ENCODE measurements at places on chromosomes 1 and 21.

GRCh38 chr1:60978421-60979357 is 103.7 kb upstream of the NFIA start:
- DNase-seq, result peak; percentile 48

DNA sequence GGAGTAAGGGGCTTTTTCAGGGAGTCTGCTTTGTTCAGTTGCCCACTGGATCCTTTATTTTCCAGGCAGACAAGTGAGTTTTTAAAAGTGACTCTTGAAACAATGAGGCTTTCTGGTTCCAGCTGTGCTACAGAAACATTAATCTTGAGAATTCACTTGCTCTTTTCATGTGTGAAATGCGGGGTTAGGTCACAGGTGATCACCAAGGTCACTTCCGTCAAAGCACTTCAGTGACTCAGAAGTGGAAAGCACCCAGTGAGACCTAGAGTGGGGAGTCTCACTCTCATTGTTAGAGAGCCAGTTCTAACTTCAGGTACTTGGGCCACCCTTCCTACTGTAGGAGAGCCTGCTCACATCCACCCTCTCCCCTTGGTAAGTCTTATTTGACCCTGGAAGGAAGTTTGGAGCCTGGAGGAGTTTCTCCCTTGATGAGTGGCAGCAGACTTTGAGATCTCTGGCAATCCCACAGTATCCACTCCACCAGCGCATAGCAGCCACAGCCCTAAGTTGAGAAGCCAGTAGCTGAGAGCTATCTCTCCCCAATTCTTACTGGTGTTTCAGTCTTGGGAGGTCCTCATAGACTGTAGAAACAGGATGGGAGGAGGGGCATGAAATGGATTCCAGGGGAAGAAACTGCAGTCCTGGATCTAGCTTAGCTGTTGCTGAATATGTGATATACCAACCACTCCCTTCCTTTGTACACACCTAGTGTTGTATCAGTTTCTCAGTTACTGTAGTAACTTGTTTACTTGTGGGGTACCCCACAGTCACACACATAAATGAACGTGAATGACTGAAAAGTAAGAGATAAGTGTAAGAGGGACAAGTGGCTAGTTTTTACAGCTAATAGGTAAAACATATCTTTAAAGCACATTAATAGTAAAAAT is 3.1 kb downstream of the TACSTD2 start:
- no peak for DNase-seq

- no peak for DNase-seq
These were observed 39.0 kb upstream of the ATG4C start for GRCh38 chr1:62744611-62745577.

GRCh38 chr1:115134231-115134630 is 44.9 kb upstream of the TSPAN2 start:
- DNase-seq, result no peak

DNA sequence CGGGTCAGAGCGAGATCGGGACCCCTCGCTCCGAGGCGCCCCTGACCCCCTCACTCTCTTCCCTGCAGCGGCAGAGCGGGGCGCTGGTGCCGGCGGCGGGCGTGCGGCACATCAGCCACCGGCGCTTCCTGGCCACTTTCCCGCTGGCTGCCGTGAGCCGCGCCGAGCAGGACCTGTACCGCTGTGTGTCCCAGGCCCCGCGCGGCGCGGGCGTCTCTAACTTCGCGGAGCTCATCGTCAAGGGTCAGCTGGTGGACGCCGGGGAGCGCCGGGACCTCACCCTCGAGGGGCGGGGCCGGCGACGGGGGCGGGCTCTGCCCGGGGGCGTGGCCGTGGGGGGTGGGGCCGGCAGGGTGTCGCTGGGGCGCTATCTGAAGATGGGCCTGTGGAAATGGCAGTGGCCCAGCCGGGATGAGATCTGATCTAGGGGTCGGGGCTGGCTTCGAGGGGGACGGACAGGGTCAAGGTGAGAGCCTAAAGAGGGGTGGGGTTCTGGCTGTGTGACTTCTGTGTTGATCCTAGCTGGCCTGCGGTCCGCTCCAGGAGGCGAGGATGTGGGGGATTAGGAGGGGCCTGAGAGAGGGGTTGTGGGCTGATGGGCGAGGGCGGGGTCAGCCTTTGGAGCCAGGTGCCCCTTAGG is 23.6 kb downstream of the PTPRU start:
- DNase-seq, result peak; percentile 94

DNA sequence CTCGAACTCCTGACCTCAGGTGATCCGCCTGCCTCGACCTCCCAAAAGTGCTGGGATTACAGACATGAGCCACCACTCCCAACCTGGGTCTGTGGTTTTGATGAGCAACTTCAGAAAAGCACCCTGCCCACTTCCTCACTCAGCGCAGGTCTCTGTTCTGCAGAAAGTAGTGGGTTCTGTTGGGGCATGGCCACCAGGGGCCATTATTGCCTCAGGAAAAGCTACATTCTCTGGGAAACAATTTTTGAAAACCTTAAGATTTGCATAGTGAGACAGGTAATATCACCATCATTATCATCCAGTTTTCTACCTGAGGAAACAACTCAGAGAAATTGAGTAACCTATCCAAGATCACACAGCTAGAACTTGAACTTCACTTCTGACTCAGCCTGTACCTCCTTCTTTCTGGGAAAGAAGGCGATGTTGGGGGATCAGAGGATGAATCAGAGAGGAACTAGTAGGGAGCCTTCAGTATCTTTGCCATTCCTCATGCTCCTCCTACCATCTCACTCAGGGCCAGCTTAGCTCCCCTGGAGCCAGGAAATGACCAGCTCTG is 7.1 kb upstream of the NES start:
- no peak for DNase-seq

- DNase-seq, result no peak
These were observed 5.3 kb downstream of the ADIPOR1 start for GRCh38 chr1:202952818-202953217.

GRCh38 chr1:94111879-94112278 is 9.1 kb downstream of the ABCA4 start:
- DNase-seq, result no peak

- DNase-seq, result no peak
These were observed 38.2 kb upstream of the SLC25A33 start for GRCh38 chr1:9500756-9501754.

- DNase-seq, result peak; percentile 80
These were observed 25.8 kb downstream of the COL18A1 start for GRCh38 chr21:45430521-45431501.

DNA sequence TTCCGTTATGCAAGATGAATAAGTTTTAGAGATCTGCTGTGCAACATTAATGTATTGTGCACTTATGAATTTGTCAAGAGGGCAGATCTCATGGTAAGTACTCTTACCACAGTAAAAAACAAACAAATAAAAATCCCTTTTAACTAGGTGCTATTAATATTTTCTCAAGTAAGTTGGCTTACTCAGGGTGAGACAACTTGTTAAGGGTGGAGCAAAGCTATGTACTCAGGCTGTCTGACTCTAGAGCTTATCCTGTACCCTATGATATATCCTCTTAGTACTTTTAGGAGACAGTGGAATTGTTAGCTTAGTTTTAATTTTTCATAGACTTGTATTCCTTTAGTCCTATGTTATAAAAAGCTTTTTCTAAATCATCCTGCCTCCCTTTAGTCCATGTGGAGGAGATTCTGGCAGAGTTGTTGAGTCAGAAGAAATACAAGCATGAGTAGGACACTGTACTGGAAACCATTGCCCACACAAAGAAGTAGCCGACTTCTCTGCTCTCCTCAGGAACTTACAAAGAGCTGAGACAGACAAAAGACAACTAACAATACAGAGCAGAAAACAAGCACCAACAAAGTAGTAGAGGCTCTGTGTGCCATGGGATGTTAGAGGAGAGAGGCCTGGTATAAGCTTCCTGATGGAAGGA is 49.2 kb downstream of the S1PR1 start:
- DNase-seq, result no peak

DNA sequence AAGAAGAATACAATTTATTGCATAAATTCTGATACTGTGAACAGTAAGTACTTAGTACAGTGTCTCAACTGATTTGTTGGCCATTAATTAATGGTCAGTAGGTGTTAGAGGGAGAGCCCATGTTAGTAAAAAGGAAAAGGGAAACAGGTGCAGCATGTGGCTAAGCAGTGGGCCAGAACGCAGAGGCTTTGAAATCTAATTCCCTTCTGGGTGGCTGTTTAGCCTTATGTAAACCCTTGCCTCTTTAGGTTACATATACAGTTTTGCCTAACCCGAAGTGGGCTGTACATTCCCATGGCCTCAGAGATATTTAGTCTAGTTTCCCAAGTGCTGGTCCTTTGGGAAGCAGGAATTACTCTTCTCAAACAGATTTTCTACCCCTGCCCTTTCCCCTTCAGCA is 43.5 kb upstream of the BCL9 start:
- no peak for DNase-seq

DNA sequence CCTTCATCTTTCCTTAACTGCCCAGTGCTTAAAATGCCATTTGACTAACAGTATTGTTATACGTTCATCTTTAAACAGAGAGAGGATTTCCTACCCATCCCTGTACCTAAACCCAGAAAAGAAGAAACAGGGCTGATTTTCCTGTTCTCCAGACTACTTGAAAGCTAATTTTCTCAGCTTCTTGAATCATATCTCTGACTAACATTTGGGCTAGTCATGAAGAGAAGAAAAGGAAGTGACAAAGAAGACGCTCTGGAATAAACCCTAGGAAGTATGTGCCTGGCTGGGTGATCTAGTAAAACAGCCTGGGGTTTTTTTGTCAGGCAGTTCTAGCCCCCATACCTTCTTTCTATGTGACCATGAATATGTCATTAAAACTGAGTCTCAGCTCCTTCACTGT is 44.8 kb upstream of the SGIP1 start:
- DNase-seq, result no peak

GRCh38 chr1:155002464-155003226 is at the start of gene ZBTB7B:
ZBTB7B (plus strand) TSS chr1:155002802; CDS start chr1:155014661, 11,859 bp downstream.
- no peak for DNase-seq

GRCh38 chr21:38359090-38359489 is 102.3 kb downstream of the KCNJ15 start:
- no peak for DNase-seq

- no peak for DNase-seq
These were observed 73.5 kb downstream of the EPS15 start for GRCh38 chr1:51445351-51446090.

- DNase-seq, result no peak
These were observed 73.5 kb upstream of the RUNX3 start for GRCh38 chr1:25003457-25004190.

DNA sequence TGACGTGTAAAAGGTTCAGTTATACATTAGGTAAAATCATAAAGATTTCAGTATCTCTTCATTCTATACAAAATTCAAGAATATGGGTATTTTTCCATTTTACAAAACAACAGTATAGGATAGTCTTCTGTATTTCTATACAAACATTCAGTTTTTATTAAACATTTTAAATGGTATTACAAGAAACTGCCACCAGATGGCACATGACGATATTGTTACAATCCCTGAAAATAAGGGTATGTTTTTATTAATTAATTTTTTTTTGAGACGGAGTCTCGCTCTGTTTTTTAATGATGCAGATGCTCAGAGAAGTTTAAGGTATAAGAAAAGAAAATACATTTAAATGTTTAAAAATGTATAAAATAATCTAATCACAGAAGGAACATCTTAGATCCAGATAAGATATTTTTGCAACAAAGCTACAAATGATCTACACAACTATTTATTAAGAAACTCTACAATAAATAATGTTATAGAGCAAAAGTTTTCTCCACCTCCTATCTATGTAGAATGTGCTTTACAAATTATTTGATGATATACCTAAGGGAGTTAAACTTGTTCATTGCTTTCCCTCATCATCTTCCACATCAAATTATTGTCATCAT is 23.5 kb upstream of the RSBN1 start:
- DNase-seq, result peak; percentile 11

DNA sequence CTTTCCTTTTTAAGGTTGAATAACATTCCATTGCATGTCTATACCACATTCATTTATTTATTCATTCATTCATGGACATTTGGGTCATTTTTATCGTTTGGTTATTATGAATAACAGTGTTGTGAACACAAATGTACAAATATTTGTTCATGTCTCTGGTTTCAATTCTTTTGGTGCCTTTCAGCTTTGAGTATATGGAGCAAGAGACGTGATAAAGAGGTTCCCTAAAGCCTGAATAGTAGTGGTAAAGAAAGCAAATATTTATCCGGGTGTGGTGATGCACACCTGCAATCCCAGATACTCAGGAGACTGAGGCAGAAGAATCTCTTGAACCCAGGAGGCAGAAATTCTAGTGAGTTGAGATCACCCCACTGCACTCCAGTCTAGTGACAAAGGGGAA is 5.3 kb upstream of the RLF start:
- DNase-seq, result no peak

GRCh38 chr1:233031521-233031920 is 81.1 kb downstream of the NTPCR start:
- DNase-seq, result no peak

DNA sequence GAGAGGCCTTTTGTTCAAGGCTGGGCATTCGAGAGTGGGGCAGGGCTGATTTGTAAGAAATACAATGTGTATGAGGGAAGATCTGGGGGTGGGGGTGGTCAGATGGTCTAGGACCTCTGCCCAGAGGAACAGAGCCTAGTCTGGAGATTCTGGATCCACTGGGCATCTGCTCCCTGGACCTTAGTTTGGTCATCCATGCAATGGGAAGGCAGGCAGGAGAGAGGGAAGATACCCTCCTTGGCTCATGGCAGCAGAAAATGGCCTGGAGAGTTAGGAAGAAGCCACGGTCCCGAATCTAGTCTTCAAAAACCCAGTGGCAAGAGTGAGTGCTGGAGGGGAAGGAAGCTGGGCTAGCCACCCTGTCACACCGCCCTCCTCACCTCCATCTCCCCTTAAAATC is 38.8 kb downstream of the CITED4 start:
- DNase-seq, result no peak

- DNase-seq, result peak; percentile 81
These were observed 44.2 kb upstream of the LAPTM5 start for GRCh38 chr1:30801771-30802198.

GRCh38 chr1:185432948-185433347 is 115.9 kb upstream of the IVNS1ABP start:
- no peak for DNase-seq

DNA sequence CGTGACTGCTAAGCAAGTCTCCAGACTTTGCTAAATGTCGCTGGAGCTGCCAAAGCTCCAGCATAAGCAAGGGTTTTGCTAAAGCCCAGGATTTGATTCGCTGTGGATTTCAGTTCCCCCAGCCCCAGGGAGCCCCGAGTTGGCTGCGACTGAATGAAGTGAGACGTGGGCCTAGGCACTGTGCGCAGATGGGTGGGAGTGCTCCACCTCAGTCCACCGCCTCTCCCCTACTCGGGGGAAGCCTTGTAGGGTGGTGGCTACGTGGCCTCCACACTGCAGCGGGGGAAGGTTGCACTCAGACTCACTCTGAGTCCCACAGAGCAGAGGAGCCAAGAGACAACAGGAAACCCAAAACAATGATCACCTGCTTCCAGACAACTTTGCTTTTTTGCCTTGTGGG is 397.8 kb upstream of the VAMP3 start:
- DNase-seq, result no peak

- DNase-seq, result no peak
These were observed 58.7 kb downstream of the TRABD2B start for GRCh38 chr1:47938520-47938919.

GRCh38 chr1:208203848-208204609 is 40.2 kb downstream of the PLXNA2 start:
- no peak for DNase-seq

DNA sequence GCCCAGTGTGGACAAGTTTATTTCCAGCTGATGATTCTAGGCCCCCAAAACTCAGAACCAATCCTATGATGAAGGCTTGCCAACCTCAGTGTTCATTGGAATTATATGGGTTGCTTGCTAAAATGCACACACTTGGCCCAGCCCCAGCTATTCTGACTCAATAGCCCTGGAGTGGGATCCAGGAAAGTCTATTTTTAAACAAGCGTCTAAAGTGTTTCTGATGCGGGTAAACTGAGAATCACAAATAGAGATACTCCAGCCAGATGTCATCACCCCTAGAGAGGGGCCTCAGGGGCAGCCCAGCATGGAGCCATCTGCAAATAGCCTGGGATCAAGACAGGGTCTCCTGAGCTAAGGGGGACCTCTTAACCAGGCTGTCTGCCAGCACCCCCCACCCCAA is 46.0 kb downstream of the PKP1 start:
- DNase-seq, result no peak
